NCI-H1417 treated with DMSO at 0.1 percent for 48 hours (cell line): ENCODE measurements at places on chromosomes 6 and 20.

DNA sequence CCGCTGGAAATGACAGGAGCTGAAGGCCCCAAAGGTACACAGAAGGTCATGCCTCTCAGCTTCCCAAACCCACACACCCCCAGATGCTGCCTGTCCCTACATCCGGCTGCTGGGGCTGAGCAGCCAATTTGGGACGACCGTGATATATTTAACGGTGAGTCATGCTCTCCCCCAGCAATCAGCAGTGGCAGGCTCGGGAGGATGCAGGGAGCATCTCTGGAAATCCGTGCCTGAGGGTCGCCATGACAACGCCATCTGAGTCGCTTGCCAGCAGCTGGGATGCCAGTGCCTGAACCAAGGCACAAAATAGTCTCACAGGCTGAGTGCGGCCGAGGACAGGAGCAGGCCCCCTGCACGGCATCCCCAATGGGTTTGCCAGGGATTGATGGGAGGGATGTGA, 57.9 kb downstream of the KCNB1 start:
- DNase-seq: no peak

DNA sequence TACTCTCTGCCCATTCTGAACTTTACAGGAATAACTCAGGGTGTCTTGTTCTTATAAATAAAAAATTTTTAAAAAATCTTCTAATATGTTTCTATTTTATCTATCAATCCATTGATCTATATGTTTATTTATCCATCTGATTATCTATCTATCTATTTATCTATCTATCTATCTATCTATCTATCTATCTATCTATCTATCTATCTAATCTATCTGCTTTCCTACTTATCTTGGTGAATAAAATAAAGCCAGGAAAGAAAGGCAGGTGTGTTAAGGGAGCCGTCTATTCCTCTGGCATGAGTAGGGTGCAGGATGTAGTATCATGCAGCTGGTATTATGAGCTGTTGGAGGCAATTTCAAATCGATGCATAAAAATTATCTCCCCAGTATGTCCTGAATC, 153.0 kb downstream of the FOXA2 start:
- DNase-seq: no peak

DNA sequence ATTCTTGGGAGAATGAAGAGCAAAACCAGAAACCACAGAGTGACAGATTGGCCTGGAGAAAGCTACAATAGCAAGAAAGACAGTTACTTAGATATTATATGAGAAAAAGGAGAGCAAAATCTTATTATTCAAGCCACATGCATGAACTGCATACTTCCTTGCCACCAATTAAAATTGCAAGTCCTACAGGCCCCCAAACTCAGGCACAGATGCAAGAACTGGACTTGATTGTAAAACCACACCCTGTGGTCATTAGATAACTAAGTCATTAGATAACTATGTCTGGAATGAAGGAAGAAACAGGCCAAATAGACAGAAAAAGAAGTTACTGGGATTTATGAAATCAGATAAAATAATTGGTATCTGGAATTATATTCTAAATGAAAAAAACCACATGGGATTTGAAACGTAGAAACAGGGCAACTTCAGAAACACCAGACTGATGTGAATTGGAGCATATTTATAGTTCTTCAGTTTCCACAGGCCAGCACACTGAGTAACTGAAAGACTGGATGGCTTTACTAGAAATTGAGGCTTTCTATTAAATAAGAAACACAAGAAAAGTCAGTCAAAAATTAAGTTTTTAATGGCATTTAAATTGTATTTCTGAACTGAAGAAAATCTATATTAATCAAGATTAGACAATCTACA, 49.4 kb upstream of the CARMIL1 start:
- no peak for DNase-seq

GRCh38 chr6:49299279-49299678, 163.8 kb downstream of the MMUT start:
- no peak for DNase-seq

GRCh38 chr20:36574366-36575135, 1.2 kb downstream of the TGIF2 start:
- no peak for DNase-seq

- no peak for DNase-seq
These were observed 82.1 kb downstream of the TCP11 start for GRCh38 chr6:35058865-35059522.

- DNase-seq: no peak
These were observed 7.7 kb downstream of the TREML2 start for GRCh38 chr6:41193171-41193734.

GRCh38 chr6:14887986-14888574, 357.8 kb upstream of the JARID2 start:
- DNase-seq: no peak

- DNase-seq: no peak
These were observed 44.2 kb downstream of the MYLK4 start for GRCh38 chr6:2706558-2706957.

DNA sequence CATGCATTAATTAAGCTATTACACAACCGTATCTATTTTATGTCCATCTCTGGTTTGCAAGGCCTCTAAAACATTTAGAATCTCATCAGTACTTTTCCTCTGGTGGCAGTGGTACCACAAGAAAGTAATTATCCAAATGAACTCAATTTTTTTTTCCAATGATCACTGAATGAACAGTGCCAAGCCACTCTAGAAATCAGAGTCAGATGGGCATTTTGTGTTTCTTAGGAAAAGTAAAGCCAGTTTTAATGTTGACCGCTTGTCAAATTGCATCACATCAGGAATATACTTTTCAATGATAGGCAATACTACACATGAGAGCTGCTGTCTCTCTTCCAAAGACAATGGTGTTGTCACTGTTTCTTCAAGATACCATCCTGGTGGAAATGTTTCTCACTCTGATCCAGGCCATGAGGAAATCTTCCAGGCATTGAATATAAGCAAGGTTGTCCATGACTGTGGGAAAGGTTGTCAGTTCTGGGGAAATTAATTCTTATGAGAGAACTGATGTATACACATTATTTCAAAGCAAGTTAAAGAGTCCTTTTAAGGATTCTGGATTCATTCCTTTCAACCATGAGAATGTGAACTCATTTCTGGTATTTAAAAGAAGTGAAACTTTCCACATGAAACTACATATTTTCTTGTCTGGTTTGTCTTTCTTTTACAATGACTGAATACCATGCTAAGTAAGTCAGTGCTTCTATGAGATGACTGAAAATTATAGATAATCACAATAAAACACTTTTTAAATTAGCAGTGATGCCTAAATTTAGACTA, 108.8 kb upstream of the TCF21 start:
- no peak for DNase-seq

DNA sequence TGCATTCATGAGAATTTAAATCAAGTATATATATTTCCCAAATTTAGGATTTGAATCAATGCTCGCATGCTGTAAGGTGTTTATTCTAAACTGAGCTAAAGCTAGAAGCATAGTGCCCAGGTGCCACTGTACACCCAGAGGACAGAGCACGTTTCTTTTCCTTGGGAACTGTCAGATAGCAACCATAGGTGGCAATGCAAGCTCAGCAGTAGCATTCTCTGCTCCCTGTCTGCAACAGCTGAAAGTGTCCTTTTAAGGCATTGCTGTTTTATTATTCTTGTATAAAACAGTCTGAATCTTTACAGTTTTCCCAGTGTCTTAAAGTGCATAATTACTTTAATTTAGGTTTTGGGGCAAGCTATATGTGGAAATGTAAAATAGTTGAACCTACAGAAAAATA, 443.4 kb upstream of the MMS22L start:
- DNase-seq: no peak

DNA sequence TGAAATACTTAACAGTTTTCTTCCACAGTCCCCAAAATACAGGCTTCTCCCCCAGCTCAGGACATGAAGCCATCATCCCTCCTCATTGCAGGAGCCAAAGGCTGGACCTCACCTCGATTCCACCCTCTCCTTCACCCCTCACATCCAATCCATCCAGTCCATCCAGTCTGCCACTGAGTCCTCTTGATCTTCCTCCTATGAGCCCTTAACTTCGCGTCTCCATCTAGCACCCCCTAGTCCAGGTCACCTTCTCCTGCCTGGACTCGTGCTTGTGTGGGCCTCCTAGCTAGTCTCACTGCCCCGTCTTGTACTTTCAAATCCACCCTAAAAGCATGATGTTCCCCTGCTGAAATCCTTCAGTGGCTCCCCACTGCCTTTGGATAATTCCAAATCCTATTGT, 3.3 kb downstream of the TRIB3 start:
- no peak for DNase-seq

- DNase-seq: no peak
These were observed 29.5 kb downstream of the SLCO4A1 start for GRCh38 chr20:62671765-62672164.

DNA sequence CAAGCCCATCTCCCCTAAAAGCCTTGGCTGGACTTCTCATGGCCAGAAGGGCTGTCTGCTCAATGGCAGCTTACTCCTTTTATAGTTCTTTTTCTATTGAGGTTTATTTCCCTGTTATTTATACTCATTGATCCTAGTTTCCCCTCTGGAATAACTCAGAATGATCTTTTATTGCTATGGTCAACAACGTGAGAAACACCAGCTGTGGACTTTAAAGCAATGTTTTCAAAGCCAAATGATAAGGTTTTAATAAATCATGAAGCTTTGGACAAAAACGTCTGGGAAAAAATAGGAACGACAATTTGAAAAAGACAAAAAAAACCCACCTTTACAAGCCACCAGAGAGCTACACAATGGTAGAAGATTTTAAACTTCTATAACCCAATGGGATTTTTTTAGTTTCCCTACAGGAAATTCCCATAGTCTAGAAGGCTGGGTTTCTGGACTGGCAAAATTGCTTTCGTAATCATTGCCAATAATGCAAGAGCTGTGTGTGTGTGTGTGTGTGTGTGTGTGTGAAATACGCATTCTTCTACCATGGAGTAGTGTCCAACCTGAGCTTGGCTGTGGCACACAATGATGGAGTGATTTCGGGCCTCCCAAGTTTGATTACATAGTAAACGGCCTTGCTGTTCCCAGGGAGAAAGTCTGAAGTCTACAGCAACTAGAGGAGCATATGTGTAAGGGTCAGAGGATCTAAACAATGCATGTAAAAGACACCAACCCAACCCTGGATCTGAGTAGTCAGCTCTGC, 396.0 kb downstream of the SYNE1 start:
- no peak for DNase-seq

DNA sequence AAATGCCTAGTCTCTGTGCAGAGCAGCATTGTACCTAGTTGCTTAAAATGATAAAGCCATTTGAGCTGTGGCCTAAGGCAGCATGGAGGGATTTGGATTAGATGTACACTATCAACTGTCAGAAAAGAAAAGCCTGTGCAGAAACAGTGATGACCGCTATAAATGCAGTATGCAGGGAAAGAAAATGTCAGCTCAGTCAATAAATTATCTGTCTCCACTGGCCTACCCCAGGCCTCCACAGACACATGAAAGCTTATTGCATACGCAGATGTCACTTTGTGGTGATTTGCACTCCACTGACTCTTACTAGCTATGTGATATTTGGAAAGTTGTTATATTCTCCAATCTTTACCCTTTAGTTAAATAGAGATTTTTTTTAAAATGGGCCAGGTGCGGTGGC, 221.9 kb upstream of the OPRM1 start:
- DNase-seq: no peak

DNA sequence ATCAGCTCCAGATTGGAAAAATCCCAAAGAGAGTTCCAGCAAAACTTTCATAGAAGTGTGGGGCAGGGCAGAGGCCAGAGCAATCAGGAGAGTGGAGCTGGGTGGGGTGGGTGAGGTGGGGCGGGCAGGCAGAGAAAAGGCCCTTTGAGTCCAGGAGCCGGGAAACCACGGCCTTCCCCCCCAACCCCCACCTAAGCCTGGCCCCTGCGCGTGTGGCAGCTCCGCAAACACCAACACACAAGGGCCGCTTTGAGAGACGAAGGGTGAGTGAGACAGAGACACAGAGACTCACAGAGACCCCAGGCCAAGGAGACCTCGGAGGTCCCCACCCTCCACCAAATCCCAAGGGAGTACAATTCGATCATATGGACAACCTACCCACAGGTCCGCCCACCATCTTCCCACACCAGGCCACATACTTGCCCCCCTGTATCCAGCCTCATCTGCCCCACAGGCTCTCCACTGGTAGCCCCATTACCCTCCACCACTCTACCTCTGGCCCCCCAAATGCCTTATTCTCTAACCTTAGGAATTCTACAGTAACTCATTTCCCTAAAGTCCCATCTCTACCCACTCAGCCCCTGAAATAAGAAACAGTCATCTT, 1.7 kb downstream of the COL11A2 start:
- DNase-seq: no peak

DNA sequence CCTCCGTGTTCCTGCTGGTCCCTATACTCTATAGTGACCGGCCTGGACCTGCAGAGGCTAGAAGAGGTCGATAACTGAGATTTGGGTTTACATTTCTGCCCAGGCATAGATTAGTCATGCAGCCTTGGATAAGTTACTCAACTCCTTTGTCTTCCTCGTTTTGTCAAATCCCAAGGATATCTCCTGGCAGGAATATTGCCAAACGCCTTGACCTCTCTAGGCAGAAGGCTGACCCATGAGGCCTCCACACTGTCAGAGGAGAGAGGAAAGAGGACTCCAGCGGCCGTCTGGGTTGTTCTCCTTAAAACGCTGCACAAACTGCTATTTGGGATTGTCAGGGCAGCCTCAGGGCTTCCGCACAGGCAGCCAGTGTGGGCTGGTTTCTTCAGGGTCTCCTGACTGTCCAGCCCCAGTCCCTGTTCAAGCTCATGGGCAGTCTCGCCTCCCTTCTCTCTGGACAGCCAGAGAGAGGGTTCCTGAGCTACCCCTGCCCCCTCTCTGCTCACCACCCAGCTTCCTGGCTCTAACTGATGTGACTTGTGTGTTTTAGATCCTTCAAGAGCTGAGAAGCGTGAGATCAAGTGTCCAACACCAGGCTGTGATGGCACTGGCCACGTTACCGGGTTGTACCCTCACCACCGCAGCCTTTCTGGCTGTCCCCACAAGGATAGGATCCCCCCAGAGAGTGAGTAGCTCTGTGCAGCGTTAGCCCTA, 44.7 kb upstream of the PCMTD2 start:
- DNase-seq: no peak

GRCh38 chr6:38730140-38730862, 15.2 kb downstream of the DNAH8 start:
- no peak for DNase-seq

- DNase-seq: no peak
These were observed 165.0 kb upstream of the SULF2 start for GRCh38 chr20:47950124-47950912.

DNA sequence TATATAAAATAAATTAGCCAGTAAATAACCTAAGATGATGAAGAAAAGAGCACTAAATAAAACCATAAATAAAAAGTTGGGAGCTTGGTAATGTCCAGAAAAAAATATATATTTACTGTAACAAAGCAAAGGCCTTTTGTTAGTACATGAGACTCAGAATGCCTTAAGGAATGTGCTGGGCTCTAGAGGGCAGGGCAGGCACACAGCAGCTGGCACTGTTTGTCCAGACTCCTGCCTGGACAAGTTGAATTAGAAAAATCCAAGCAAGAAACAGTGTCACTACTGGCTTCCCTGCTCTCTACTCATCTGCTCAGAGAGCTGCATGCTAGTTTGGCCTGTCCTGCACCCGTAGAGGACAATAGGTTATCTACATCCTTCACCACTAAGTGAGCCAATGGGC, 8.8 kb downstream of the DEFB129 start:
- no peak for DNase-seq
